Keratinocyte (primary cell): ENCODE measurements at places on chromosomes 3 and 15.

DNA sequence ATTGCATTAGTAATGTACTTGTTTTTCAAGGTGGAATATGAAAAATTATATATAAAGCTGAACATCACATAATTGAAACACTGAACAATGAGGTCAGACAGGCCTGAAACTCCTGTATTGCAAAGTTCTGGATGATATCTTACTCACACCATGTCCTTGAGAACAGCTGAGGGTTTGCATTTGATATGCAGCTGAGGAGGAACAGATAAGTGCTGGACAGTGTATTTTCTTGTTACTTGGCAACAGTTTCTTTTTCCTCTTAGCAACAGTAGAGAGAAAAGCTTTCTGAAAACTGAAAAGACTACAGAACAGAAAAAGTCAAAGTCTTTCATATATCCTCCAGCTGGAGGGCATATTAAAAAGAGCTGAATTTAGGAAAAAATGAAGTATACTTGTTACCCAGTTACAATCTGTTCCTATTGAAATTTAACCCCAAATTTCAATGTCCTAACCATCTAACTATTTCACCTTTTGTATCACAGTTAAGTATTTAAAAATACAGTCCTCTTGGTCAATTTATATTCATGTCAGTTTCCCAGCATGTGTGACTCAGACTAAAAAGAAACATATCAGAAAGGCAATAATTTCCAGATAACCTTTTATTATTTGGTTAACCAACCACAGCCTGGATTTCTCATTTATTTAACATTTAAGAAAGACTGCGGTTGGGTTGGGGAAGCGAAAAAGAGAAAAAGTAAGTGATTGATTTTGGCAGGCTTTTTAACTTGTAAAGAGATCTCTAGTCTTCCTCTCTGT lies 733.0 kb upstream of the DPPA4 start:
- no peak for DNase-seq

GRCh38 chr3:118000219-118000618 lies 1034.4 kb downstream of the IGSF11 start:
- DNase-seq: no peak

DNA sequence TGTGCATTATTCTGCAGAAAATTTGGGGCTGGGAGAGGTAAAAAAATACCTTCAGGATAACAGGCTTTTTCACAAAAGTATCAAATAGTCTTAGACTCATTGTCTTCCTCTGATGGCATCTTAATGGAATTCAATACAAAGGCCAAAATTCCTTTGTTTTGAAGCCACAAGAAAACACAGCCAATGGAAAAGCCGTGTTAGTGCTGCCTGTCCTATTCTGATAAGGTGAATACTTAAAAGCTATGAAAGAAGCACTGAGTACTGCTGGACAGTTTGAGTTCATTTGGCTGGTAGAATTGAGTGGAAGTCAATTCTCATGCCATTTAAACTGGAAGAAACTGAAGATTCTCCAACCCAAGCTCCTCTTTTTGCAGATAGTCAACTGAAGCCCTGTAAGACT lies 395.3 kb upstream of the TPRG1 start:
- DNase-seq: no peak

DNA sequence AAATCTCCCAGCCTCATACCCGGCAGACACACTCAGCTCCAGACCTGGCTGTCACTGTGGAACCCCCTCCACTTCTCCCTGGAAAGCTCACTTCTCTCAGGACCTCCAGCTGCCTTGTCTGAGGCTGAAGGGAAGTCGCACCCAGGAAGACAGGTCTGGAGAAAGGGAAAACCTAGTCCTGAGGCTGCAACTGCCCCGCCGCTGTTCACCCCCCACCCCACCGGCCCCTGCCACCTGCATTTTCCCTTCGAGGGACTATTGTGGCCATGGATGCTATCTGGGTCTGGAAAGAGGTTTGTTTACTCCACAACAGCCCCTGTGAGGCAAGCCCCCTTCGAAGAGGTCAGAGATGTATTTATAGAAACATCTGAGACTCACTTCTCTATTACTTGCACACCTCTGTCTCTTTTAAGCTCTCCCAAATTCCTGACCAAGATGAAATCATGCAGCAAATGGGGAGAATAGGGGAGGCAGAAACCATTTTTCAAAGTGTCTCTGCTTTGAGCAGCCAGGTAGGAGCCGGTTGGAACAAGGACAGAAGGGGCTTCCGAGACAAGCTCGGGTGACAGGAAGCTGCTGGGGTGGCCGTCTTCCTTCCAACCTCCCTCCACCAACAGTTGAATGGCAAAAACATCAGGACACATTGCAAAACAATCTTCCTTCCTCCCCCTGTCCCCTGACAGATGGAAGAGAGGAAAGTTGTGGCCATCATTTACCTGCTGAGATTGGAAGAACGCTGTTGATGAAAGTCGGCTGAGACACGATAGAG lies 518 bp downstream of the COLQ start:
- DNase-seq: no peak

DNA sequence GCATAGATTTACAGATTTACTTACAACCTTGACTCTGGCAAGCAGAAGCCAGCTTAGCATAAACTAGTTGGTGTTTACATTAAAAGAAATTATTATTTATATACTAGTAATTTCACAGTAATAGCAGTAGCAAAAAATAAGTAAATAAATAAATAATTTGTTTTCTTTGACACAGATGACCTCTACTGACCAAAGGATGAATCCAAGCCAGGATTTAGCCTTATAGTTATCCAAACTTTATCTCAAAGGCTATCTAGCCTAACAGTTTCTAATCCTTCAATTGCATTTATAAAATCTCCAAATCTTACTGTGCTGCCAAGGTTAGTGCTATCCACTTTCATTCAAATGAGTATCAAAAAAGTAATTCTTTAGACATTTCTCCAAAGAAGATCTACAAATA lies 64.3 kb downstream of the FRMD5 start:
- DNase-seq: no peak
